ENCODE measurements at places on chromosomes 1 and 21.

GRCh38 chr1:228919914-228920313, 184.6 kb downstream of the RHOU start:
- DNase-seq = no peak

GRCh38 chr1:241817956-241818612, 29.9 kb upstream of the EXO1 start:
- DNase-seq = no peak

GRCh38 chr1:216306830-216307229, 116.4 kb downstream of the USH2A start:
- no peak for DNase-seq

DNA sequence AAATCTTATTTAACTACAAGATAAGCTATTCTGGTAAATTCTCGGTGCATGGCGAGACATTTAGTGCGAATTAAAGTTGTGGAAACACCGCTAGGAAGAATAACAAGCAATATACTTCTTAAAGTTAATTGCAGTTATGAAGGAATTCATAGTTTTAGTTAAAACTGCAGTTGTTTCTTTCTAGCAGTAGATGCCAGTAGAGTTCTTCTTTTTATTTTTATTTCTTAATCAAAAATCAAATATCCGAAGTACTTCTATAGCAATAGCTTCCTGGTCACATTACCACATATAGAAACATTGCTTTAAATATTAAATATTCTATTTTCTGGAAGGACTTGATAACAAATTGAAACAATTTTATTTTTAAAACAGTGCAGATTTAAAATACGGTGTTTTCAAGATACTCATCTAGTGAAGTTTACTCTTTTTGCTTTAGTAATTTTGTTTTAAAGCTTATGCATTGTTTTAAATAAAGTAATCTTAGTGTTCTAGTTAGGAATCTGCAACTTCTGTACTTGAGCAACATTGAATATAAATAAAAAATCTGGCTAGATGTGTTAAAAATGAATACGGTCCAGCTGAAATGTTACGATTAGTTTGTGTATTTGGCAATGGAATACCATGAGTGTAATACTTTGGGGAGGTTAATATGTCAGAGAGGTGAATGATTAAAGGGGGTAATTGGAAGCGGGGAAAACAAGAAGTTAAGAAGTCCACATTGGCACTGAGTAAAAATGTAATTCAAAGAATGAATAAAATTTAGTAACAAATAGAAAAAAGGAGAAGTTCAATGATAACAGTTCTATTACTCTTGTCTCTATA, 2.7 kb upstream of the PRKACB start:
- no peak for DNase-seq

DNA sequence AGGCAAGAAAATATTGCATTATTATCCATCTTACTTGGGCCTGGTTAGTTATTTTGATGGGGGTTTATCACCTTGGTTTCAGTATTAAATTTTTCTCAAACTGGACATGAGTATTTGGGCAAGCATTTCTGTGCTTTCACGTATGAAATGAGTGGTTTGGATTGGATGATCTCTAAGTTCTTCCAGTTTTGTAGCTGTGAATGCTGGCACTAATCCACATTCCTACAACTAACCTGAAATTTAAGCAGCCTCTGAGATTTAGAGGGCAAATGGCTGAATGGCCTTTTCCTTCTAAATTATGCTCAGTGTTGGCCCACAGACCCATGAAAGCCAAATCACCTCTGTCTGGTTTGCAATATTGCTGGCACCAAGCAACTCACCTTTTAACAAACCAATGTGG, 475.0 kb upstream of the B3GALT2 start:
- no peak for DNase-seq

DNA sequence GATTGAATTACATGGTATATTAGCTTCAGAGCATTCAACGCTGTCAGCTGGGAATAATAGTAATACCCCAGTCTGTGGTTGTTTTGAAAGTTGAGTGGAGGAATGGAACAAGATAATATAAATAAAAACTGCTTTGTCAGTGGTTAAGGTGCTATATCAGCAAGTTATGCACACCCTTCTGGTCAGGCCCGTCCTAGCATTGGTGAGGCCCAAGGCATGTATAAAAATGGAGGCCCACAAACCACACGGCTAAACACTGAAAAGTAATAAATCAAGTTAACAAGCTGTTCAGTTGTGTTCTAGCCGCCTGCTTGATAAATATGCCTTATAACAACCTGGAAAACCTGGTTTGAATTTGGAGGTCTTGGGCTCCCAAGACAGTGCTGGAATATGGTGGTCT, 77.4 kb downstream of the PSMG1 start:
- no peak for DNase-seq

DNA sequence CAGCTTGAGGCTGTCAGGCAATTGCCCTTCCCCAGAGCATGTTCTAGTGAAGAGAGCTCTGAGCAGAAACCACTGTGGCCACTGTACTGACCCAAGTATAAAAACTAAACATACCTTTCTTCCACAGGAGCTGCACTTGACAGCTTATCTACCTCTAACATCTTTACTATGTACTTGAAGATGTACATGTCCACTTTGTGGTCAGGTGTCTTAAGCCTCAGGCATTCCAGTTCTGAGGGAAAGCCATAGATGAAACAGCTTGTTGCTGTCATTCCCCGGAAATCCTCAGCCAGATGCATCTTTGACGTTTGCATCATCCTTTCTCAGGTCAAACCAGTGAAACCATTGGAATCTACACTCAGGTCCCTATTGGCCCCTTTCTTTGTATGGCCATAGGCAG, 70.4 kb downstream of the CHRM3 start:
- DNase-seq = no peak

DNA sequence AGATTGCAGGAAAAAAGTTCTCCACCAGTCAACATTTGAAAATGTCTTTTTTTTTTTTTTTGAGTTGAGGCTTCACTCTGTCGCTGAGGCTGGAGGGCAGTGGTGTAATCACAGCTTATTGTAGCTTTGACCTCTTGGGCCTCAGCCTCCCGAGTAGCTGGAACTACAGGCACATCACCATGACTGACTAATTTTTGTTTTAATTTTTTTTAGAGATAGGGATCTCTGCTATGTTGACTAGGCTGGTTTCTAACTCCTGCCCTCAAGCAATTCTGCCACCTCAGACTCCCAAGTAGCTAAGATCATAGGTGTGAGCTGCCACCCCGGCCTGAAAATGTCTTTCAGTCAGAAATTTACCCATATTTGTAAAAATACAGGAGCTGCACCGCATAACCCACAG, 30.6 kb upstream of the USP24 start:
- no peak for DNase-seq

DNA sequence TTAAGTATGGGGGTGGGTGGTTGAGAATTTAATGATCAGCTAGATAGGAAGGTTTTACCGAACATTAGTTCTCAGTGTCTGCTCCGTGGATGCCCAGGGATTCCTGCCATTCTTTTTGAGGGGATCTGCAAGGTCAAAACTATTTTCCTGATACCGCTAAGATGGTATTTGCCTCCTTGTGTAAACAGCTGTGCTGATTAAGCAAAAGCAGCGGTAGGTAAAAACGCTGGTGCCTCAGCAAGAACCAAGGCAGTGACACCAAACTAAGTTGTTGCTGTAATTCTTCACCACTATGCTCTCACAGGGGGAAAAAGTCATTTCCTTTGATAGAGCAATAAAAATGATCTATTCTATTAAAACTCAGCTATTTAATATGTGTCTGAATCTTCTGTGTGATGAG, 229.0 kb downstream of the FMN2 start:
- no peak for DNase-seq

- no peak for DNase-seq
Measured at GRCh38 chr1:244313346-244313745, 138.4 kb downstream of the ADSS2 start.

DNA sequence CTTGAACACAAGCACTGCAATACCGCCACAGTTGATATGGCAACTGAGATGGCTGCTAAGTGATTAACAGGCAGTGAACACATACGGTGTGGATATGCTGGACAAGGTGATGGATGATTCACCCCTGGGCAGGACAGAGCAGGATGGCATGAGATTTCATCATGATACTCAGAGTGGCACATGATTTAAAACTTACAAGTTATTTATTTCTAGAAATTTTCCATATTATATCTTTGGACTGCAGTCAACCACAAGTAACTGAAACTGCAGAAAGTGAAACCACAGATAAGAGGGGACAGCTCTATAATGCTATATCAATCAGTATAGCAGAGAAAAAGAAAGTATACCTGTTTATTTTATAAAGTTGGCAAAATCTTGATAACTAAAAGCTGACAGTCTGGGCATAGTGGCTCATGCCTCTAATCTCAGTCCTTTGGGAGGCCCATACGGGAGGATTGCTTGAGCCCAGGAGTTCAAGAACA, 47.9 kb downstream of the PHACTR4 start:
- DNase-seq = peak; percentile 64

- DNase-seq = no peak
Measured at GRCh38 chr1:41167667-41168066, 74.4 kb downstream of the SCMH1 start.

DNA sequence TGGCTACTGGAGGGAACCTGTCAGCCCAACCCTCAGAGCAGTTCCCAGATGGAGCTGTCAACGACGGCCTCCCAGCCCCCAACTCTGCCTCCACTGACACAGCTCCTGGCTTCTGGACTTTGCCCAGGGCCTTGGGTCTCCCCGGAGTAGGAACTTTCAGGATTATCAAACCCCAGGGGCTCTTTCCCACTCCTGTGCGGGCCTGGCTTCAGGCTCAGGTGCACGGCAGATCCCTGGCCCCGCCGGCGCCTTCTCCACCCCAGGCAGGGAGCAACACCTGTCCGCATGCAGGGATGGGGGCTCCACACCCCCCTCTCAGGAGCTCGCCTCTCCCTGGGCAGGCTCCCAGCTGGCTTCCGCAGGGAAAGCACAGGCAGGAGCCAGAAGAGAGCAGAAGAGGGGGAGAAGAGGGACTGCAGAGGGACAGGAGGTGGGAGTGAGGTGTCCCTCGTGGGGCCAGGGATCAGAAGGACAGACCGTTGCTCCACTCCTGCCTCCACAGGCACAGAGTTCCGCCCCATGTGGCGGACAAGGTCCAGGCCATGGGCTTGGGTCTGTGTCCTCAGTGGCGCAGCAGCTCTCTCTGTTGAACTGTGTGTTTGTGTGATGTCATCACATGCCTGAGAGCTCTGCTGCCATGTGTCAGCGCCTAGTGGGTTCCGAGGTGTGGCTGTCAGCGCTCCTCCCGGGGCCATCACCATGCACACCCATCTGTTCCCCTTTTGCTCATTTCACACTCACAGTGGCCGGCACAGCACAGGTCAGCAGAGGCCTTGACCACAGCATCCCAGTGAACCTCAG, 107.7 kb downstream of the PDE9A start:
- no peak for DNase-seq

- no peak for DNase-seq
Measured at GRCh38 chr1:150066328-150066727, 1.2 kb upstream of the VPS45 start.

- no peak for DNase-seq
Measured at GRCh38 chr21:14752345-14752909, 206.3 kb upstream of the SAMSN1 start.

GRCh38 chr1:67616394-67616985, 68.5 kb upstream of the GADD45A start:
- DNase-seq = no peak

DNA sequence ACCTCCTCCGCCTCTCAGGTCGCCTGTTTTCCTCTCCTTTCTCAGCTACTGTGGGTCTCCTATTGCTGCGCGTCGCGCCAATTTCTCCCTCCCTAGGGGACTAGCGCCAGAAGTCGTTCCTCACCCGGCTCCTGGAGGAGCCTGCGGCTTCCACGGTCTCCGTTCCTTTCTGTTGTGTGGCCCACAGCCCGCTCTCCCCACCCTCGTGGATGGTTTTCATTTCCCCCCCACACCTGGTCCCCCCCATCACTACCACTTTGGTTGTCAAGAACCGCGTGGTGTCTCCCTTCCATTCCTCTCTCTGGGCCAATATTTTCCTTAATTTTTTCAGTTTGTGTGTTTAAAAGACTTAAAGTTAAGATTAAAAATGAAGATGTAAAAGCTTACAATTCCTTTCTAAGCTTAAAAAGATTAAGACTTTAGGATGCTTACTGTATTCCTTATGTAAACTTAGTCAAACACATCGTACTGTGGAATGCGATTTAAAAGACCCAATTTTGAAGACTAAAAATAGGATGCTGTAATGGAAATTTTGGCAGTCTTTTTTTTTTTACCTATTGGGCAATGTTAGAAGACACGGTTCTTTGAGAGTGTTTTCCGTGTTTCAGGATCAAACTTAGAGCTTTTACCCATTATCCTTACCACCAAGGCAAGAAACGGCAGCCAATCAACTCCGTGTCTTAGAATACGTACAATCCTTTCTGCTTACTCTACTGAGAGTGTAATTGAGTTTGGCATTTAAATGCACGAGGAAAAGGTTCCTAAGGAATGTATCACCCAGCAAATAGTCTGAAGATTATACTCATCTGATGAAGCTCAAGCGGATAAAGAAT, 773 bp downstream of the CNST start:
- peak; percentile 91 for DNase-seq

DNA sequence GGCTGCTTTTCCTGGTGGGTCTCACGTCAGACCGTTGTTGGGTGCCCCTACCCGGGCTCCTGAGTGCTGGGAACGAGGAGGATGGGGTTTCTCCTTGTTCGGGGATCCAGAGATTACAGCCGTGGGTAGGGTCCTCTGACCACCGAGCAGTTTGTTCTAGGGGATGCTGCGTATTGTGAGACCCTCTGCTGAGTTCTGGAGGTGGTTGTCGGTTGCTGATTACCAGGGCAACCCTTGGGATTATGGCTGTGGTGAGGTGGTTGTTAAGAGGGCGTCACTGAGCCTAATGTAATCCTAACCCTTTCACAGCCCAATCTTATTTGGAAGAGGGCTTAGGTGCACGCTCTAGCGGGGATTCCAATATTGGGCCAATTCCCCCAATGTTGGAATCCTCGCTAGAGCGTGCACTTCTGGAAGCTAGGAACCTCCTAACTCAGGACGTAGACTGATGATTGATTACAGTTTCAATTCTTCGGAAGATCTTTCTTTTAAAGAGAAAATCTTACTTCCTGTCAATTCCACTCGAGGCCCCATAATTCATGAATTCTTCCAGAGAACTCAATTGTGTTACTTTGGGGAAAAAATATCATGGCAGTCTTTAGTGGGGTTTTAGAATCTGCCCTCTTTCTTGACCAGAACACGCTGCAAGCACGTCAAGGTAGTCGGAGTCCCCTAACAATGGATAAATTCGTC, 483 bp downstream of the TCEANC2 start:
- peak; percentile 14 for DNase-seq

GRCh38 chr1:57086154-57086553, 120.3 kb upstream of the C8B start:
- DNase-seq = no peak

DNA sequence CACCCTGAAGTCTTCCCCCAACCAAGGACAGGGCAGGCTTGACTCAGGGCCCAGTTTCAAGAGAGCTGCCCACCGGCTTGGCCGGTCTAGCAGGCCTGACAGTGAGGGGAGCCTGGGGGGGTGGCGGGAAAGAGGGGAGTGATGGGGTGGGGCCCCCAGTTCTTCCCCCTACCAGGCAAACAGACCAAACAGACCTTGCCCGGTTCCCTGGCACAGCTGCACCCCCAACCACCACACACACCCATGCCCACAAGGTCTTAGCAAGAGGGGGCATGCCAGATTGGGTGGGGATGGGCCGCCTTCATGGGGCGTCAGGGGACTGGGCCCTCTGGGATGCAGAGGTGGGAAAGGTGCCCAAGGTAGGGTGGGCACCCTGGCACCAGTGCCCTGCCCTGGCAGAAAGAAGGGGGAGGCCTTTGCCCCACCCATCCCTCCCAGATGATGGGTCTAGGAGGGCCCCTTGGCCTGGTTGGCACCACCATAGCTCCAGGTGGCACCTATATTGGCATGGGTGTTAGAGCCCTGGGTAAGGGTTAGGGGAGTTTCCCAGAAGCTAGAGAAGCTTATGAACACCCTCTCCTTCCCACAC, 8.9 kb downstream of the ZBTB7B start:
- no peak for DNase-seq

GRCh38 chr1:3639397-3639911, 10.4 kb downstream of the WRAP73 start:
- DNase-seq = no peak
